T-helper 1 cell (primary cell): ENCODE measurements at places on chromosomes 3 and 15.

GRCh38 chr3:112688819-112689218 is 47.9 kb upstream of the CCDC80 start:
- DNase-seq: no peak

- DNase-seq: no peak
Measured at GRCh38 chr3:180782195-180782984, 103.1 kb upstream of the CCDC39 start.

DNA sequence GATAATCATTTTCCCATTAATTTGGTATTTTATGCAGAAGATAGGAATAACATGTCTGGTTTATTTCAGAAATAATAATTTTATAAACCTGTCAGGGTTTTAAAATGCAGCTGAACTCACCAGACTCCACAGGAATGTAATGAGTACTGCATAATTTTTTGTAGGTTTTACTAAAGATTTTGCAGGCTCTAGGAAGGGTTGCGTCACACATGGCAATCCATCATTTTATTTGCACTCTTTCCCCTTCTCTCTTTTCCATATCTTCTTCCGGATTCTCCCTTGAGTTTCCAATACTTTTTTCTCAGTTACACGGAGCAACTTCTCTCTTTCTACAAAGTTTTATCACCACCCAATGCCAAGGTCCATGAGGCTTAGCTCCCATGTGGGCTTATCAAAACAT is 234.7 kb downstream of the NFKBIZ start:
- no peak for DNase-seq

GRCh38 chr15:80203361-80203885 is 48.6 kb downstream of the CTXND1 start:
- no peak for DNase-seq

- no peak for DNase-seq
Measured at GRCh38 chr3:171195686-171196085, 169.2 kb upstream of the SLC2A2 start.

DNA sequence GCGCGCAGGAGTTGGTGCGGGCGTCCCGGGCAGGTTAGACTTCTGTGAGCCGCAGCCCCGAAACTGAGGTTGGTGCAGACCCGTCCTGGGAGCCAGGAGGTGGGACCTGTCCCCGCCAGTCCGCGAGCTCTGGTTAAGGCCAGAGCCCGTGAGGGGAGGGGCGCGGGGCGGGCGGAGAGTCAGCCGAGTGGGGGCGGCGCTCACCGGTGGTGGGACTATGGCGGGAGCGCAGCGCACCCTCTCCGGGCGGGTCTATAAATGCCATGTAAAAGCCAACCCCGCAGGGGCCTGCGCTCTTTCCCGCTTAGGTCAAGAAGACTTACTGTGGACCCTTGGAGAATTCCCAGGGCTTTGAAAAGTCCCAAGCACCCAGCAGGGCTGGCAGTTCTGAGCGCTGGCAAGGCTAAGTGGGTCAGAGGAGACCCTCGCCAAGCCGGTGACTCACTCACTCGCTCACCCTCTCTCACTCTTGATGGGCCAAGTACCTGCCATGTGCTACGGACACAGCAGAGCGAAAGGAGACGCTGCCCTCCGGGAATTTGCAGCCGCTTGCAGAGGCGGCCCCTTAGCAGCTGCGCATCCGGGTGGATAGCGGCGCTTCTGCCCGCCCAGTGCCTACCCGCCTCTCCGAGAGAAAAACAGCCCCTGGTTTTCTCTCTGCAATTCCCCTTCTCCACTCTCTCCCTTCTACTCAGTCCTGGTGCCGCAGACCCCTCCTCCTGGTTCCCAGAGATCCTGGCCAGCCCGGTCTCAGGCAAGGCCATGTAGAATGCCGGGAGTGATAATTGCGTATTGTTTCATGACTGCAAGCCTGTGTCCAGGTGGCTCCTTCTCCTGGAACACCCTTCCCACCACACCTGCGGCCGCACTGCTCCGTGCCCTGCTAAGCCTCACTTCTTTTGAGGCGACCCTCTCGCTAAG is at the start of gene ALDH1L1:
TSS of gene ALDH1L1 (minus strand) at position 110 of the 921 bp plus-strand sequence. CDS start 19,607 bp downstream, outside the sequence.
- no peak for DNase-seq

- DNase-seq: no peak
Measured at GRCh38 chr15:90173372-90173771, 27.8 kb upstream of the SEMA4B start.

GRCh38 chr15:31212326-31213080 is 111.0 kb upstream of the TRPM1 start:
- DNase-seq: no peak

- DNase-seq: no peak
Measured at GRCh38 chr15:56052395-56053045, 59.1 kb upstream of the NEDD4 start.

- no peak for DNase-seq
Measured at GRCh38 chr3:176376531-176376930, 820.8 kb downstream of the TBL1XR1 start.

GRCh38 chr3:126613479-126614188 is 41.3 kb downstream of the TXNRD3 start:
- no peak for DNase-seq

- peak; percentile 19 for DNase-seq
Measured at GRCh38 chr3:161423911-161424522, 52.7 kb upstream of the SPTSSB start.

- DNase-seq: no peak
Measured at GRCh38 chr3:61750766-61751165, 189.4 kb downstream of the PTPRG start.

GRCh38 chr3:179286331-179286730 is 35.4 kb upstream of the KCNMB3 start:
- no peak for DNase-seq

- no peak for DNase-seq
Measured at GRCh38 chr15:42143356-42143755, 13.1 kb downstream of the PLA2G4F start.

- DNase-seq: no peak
Measured at GRCh38 chr3:127889976-127890650, 24.9 kb upstream of the KBTBD12 start.

GRCh38 chr3:2567451-2567850 is 468.8 kb downstream of the CNTN4 start:
- DNase-seq: no peak

- no peak for DNase-seq
Measured at GRCh38 chr3:125470671-125471070, 49.3 kb downstream of the SNX4 start.
